ENCODE measurements at places on chromosomes 3 and 15.

- no peak for ATAC-seq
Measured at GRCh38 chr3:197428117-197428801, 127.5 kb downstream of the BDH1 start.

DNA sequence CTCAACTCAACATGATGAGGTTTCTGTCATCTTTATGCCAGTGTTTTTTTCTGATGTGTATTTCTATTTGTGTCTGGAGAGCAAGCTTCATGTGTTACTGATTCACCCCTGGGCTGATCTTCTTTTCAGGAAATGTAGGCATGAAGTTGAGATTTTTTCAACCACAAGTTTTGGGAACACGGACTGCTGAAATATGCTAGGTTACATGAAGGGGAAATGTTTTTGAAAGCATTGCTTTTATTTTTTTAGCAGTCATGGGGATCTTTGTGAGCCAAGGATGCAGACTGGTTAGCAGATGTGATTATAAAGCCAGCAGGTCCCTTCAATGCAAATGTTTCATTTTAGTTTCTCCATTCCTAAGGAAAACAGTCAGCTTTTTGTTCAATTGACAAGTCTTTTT, 219.3 kb upstream of the COL8A1 start:
- ATAC-seq, result no peak

DNA sequence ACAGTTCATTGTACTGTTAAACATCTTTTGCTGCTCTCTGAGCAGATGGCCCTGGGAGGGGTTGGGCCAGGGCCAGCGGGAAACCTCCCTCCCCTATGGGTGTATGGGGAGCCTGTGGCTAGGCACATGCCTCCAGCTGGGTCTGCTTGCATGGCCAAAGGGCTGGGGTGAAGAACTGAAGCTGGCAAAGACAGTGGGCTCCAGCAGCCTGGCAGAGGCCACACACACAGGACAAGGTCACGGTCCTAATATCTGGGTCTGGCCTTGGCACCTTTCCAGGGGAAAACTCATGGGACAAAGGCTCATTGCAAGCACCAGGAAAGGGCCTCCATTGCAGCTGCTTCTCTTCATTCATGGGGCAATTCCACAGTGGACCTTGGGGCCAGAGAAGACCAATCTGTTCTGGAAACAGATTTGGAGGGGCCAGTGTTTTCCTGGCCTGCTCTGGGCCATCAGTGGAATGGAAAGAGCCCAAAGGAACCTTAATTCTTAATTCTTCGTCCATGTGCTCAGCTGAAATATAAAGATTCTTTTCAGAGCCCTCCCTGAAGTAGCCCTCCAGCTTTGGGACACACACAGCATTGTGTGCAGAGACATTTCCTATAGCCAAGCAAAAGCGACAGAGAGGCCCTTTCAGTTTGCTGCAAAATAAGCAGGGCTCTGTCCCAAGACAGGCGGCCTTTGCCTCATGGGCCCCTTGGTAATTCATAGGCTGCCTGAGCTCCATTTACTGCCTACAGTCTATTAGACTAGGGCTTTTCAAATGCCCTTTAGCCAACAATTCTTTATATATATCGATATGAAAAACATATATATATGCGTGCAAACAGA, 11.3 kb upstream of the LIMD1 start:
- ATAC-seq, result no peak

DNA sequence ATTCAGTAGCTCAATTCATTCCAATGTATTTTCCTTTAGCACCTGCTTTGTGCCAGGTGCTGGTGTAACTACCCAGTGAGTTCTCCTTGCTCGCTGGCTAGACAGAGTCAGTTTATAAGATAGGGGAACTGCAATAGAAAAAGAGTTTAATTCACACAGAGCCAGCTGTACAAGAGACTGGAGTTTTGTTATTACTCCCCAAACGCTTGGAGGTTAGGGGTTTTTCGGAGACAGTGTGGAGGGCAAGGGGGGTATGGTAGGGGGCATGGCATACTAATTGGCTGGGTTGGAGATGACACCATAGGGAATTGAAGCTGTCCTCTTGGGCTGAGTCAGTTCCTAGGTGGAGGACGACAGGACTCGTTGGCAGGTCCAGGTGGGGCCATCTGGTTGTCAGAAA, 5.4 kb upstream of the CFAP91 start:
- peak; percentile 88 for ATAC-seq

- ATAC-seq, result no peak
Measured at GRCh38 chr3:12312010-12312409, 23.1 kb downstream of the PPARG start.

- ATAC-seq, result peak; percentile 79
Measured at GRCh38 chr15:40843885-40844695, at the start of gene SPINT1. TSS of gene SPINT1 (plus strand) at chr15:40844048. CDS start at chr15:40844555, 507 bp downstream.

GRCh38 chr3:134339331-134339730, 34.9 kb downstream of the AMOTL2 start:
- ATAC-seq, result no peak

DNA sequence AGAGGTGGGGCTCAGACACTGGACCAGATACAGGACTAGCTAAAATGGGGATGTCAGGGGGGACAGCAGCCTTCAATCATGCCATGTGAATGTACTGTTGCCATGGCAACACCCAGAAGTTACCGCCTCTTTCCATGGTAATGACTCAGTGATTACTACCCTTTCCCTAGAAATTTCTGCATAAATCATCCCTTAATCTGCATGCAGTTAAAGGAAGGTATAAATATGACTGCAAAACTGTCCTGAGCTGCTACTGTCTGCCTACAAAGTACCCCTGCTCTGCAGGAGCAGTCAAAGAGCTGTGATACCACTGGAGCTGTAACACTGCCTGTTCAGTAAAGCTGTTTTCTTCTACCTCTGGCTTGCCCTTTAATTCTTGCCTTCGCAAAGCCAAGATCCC, 168.2 kb downstream of the PEAK1 start:
- ATAC-seq, result no peak

DNA sequence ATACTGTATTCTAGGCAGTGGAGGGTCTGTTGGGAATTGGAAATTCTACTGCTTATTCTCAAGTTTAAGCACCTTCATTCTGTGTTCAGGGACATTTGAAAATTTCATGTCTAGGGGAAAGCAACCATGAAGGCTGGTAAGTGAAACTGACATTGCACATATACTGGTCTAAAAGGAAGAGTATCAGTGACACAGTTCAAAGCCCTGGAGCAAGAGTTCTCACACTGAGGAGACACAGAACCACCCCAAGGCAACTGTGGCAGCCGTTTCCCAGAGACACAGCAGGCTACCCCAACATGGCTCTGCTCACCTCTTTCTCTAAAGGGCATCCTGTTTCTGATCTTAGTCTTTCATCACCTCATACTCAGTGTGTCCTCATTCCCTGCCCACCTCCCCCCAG, 67.5 kb downstream of the KCNMB2 start:
- no peak for ATAC-seq

DNA sequence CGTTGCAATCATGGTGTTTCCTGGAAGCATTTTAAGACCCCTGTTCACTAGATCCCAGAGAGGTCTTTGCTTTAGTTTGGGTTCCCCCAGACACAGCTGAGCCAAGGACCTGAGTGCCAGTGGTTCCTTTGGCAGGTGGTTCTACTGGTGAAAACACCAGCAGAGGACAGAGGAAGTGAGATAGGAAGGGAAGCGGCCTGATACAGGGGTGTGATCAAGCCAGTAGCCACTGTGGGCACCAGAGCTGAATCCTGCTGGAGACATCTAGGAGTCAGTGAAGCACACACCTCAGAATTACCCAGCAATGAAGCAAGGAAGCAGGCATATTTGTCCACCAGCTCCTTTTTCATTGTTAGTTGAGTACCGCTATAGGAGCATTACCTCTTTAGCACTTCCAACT, 243.2 kb upstream of the NR2E3 start:
- ATAC-seq, result no peak
